ENCODE measurements at places on chromosomes 12 and 14.

GRCh38 chr12:128381946-128382345 is 115.0 kb downstream of the TMEM132C start:
- DNase-seq: no peak

DNA sequence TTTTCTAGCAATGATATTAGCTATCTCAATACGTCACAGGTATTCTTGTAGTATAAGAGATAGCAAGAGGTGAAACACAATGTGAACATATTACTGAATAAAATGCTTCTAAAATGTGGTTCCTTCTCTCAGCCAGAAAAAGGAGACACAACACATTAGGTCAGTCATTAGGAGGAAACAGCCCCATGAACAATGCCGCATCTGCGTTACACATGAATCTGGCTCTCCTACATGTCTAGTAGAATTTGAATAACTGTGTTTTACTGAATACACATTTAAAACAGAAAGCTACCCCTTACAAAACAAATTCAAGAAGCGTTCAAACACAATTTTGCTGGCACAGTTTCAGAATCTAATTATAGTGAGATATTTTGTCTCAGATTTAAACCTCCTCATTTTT is 51.6 kb downstream of the EFCAB11 start:
- DNase-seq: no peak

DNA sequence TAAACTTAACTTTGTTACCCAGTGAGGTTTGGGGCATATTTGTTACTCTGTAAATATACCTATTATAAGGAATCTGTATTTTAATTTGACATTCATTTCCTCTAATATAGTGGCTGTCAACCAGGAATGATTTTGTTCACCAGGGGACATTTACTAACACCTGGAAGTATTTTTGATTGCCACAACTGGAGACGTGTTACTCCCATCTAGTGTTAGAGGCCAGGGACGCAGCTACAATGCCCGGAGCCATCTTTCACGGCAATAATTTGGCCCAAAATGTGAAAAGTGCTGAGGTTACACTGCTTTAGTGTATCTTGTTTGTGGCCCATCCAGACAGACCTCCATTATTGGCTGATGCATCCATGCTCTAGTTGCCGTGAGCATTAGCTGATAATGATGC is 881.3 kb upstream of the ATXN7L3B start:
- no peak for DNase-seq

DNA sequence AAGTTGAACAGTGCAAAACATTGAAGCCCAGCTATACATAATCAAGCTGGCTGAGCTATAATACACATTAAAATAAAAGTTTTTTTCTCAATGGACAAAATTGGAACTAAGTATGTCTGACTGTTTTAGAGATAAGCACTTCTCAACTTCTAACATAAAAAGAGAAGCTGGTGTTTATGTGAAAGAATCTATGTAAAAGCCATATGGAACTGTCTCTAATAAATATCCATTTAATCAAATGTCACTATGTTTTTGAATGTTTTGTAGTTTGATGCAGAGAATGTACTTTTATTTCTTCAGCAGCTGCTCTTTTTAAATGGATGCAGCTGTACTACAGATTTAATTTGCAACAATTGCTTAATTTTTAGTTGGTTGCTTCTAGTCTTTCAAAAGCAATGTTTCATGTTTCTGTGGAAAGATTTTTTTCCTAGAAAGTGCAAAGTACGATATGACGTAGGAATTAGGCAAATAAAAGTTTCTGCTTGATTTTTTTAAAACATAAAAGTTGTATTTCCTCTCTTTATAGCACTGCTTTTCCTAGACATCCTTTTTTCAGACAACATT is 114.2 kb downstream of the PDE3A start:
- no peak for DNase-seq

Data from stimulated activated CD8-positive, alpha-beta memory T cell treated with anti-CD3 and anti-CD28 coated beads, Interleukin-2, amount 100 ng/mL, for 1 hour (primary cell).